ENCODE measurements at places on chromosomes 16 and 17.

DNA sequence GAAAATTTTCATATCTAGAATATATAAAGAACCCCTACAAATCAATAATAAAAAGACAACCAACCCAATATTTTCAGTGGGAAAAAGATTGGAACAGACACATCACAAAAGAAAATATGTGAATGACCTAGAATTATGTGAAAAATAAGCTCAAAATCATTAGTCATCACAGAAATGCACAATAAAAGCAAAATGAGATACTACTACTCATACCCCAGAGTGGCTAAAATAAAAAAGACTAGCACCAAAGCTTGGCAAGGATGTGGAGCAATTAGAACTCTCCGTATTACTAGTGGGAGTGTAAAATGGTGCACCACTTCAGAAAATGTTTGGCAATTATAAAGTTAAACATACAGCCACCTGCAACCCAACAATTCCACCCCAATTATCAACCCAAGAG is 48.0 kb upstream of the CDH5 start:
- DNase-seq: no peak

DNA sequence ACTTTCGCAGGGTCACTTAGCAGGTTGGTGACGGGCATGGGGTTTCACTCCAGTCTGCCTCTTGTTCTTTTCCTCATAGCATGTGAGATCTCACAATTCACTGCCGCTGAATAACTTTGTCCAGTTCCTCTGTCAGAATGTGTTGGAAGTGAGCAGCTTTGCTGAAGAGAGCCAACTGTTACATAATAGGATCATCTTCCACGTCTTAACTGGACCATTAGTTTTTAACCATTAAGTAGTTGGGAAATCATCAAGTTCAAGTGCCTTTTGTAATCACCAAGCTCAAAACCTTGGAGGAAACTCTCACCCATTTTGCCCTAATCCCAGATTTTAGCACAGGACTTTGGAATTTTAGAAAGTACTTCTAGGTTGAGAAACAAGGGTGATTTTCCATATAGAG is 290.6 kb downstream of the WWOX start:
- DNase-seq: no peak

DNA sequence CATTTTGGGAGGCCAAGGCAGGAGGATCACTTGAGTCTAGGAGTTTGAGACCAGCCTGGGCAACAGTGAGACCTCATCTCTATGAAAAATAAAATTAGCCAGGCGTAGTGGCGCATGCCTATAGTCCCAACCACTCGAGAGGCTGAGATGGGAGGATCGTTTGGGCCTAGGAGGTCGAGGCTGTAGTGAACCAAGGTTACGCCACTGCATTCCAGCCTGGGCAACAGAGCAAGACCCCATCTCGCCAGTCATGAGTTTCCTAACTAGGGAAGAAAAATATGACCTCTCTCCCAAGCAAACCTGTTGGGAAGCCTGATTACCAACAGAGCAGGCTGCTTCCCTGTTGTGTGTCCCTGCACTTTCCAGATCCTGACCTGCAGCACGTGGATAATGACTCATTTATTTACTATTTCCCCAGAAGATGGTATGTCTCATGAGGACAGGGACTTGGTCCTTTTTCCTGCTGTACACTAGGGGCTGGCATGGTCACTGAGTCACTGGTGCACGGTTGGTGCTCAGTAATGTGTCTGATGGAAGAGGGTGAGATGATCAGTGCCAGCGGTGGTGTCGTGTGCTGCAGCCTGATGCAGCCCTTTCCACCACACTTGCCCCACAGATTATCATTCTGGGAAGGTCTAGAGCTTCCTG is 30.8 kb downstream of the NMT1 start:
- DNase-seq: no peak

- DNase-seq: no peak
Observed at GRCh38 chr17:78885956-78886355, 17.0 kb downstream of the CEP295NL start.

DNA sequence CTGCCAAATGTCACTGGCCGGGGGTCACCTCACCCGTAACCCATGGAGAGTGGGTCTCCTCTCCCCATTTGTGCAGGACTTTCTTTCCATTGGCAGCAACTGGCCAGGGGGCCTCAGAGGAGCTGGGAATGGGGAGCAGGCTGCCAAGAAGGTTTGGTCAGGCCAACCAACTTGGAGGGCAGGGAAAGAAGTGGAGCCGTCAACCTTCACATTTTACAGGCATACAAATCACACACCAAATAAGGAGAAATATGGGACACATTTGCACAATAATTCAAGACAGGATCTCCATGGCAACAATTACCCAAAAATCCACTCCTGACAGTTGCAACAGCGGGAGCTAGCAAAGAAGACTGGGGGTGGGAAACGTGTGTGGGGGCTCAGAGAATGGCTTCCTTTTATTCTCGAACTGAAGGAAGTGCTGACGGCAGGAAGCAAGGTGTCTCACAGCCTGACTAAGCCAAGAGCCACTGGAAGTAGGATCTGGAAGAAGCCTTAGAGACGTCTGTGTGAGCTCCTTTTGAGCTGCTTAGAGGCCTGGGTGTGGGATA is 20.9 kb downstream of the RPRML start:
- no peak for DNase-seq

DNA sequence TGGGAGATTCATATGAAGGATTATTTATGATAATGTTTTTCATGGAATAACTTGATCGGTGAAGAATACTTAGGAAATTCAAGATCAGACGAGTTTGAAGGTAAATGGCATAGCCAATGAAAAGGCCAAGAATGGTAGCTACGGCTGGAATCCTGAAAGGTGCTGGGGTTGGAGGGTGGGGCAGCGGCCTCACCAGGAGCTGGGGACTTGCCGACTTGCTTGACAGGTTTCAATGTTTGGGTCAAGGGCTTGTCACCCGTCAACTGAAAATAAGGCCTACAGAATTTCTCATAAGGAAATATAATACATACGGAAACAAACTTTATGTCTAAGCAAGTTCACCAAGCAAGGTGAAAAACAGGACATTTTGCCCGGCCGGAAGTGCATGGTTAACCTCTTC is 9.9 kb downstream of the CRYM start:
- DNase-seq: no peak

- no peak for DNase-seq
Observed at GRCh38 chr16:48534601-48535340, 75.2 kb downstream of the N4BP1 start.

- no peak for DNase-seq
Observed at GRCh38 chr17:11916091-11916490, 81.2 kb downstream of the ZNF18 start.

DNA sequence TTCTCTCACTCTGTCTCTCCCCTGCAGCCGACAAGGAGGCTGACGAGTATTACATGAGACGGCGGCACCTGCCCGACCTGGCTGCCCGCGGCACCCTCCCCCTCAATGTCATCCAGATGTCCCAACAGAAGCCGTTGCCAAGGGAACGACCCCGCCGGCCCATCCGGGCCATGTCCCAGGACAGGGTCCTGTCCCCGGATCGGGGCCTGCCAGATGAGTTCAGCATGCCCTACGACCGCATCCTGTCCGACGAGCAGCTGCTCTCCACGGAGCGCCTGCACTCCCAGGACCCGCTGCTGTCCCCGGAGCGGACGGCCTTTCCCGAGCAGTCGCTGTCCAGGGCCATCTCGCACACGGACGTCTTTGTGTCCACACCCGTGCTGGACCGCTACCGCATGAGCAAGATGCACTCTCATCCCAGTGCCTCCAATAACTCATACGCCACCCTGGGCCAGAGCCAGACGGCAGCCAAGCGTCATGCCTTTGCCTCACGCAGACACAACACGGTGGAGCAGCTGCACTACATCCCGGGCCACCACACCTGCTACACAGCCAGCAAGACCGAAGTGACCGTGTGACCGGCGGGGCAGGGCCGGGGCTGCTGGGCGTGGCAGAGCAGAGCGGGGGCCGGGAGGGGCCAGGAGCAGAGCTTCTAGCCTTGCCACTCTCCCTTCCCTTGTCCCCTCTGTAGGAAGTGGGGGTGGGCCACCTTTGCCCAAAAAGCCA is 40.4 kb upstream of the DNAH9 start:
- no peak for DNase-seq
